Activated T-helper 9 cell treated with anti-CD3 and anti-CD28 coated beads, Interleukin-2, amount 50 U/mL, for 16 hours (primary cell): ENCODE measurements at places on chromosomes 2 and 18.

DNA sequence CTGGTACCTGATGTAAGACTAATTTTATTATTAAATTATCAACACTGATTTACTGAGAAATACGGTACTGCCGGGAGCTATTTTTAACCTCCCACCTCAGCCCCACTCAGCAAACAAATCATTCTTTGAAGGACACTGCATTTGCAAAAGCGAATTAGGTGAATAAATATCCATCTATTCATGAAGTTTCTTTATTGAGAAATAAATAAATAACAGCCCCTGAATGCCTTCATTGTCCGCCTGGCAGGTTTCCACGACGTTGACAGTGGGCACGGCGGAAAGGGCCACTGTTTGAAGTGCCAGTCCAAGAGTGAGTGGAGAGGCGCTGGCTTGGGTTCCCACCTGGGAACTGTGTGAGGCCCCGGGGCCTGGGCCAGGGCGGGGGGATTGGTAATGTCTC lies 15.7 kb downstream of the C1QL2 start:
- no peak for DNase-seq

DNA sequence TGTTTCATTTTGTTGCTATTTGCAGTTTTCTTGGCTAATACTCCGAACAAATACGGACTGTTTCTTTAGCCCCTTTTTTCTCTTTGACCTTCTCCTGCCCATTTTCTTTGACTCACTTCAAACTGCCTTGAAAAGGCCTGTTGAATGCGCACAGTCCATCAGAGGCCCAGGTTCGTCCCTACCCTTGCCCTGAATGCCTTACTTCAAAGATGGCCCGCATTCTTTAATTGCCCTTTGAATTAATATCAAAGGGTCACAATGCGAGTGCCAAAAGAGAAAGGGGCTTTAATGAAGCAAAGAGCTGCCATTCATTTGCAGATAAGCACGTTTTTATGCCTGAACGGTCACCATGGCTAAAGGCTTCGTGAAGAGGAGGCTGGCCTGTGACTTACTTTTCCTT lies 29.7 kb downstream of the PAX3 start:
- DNase-seq, result no peak

- DNase-seq, result no peak
Measured at GRCh38 chr2:618005-618404, 59.2 kb downstream of the TMEM18 start.

- no peak for DNase-seq
Measured at GRCh38 chr2:189265696-189266320, 86.2 kb upstream of the COL5A2 start.
